ENCODE measurements at places on chromosomes 2 and 18.

DNA sequence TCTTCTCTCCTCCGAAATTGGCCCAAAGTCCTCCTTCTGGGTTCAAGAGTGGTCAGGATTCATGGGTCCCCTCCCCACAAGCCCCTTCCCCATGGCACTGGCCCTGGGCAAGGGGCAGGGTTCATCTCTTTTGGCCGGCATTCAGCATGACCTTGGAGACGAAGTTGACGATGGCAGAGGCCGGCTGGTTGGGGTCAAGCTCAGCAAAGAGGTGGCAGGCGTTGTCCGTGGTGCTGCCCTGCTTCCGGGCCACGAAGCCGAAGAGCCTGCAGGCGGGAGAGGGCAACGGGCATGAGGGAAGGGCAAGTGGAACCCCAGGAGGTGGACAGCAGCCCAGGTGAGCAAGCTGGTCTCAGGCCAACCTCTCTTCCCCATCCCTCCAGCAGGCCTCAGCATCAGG is 198.5 kb downstream of the TNS1 start:
- DNase-seq, result no peak

- no peak for DNase-seq
Measured at GRCh38 chr18:26543373-26543772, 5.0 kb downstream of the KCTD1 start.

DNA sequence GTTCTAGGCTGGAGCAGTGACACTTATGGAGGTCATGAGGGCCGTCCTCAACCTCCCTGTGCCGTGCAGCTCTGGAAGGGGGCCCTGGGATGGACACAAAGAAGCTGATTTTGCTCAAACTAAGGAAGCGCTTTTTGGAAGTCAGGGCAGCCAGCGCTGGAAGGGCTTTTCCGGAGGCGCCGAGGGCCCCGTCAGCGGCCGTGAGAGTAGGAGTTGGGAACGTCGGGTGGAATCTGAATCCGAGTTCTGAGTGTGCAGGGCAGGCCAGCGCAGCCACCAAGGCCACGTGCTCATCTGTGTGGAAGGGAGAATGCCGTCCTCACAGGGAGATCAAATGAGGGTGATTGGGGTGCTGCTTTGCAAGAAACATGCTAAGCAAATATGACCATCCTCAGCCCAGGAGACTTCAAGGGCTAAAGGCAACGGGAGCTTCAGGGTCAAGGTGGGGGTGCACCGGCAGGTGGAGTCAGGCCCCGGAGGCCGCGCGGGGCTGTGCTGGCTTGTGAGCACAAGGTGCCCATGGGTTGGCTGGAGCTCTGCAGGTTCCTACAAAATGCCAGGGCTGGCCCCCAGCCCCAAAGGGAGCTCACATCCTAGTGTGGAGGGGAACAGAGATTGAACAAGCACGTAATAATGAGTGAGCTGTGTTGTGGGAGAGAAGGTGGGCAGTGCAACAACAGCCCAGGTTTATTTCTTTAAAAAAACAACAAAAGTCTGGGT is 70.4 kb upstream of the HPCAL1 start:
- no peak for DNase-seq

- no peak for DNase-seq
Measured at GRCh38 chr18:43627848-43628530, 350.7 kb upstream of the SYT4 start.

DNA sequence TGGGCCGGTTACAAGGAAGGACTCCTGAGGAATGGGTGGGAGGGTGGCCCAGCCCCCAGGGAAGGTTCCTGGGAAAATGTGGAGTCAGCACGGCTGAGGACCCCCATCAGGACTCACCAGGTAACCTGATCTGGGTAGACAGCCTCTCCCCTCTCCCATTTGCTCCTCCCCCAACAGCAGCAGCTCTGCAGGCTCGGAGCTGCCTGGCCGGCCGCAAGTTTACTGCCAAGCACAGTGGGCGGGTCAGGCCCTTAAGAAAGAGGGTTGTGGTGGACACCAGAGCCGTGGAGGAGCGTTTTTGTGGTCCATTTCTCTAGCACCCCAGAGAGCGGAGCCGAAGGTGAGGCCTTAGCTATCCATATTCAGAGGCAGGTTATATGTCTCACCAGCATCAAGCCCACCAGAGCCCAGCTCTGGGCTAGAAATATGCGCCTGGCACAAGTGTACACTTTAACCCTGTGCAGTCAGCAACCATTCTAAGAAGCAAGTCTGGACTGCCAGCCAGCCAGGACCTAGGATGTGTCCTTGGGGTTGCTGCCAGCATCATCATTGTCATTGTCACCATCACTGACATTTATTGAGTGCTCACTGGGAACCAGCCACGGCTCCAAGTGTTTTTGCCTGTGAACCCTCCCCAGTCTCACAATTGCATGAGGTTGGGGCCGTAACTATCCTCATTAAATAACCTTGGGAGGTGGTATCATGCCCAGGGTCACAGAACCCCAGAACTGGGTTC is 190.1 kb downstream of the KLHL29 start:
- DNase-seq, result no peak

DNA sequence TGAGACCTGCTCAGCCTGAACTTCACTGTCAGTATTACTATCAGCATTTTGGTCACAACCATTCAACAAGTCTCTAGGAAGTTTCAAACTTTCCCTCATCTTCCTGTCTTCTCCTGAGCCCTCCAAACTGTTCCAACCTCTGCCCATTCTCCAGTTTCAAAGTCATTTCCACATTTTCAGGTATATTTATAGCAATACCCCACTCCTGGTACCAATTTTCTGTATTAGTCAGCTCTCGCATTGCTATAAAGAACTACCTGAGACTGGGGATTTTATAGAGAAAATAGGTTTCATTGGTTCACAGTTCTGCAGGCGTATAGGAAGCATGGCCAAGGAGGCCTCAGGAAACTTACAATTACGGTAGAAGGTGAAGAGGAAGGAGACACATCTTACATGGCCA is 27.3 kb downstream of the KCNF1 start:
- no peak for DNase-seq

GRCh38 chr2:196963961-196964360 is 37.5 kb upstream of the PGAP1 start:
- DNase-seq, result peak; percentile 50

- peak; percentile 77 for DNase-seq
Measured at GRCh38 chr18:48073211-48073930, 142.9 kb upstream of the SMAD2 start.

GRCh38 chr2:129768485-129769184 is 210.8 kb upstream of the RAB6C start:
- no peak for DNase-seq

GRCh38 chr2:47601568-47601967 is 181.4 kb upstream of the MSH6 start:
- DNase-seq, result no peak

DNA sequence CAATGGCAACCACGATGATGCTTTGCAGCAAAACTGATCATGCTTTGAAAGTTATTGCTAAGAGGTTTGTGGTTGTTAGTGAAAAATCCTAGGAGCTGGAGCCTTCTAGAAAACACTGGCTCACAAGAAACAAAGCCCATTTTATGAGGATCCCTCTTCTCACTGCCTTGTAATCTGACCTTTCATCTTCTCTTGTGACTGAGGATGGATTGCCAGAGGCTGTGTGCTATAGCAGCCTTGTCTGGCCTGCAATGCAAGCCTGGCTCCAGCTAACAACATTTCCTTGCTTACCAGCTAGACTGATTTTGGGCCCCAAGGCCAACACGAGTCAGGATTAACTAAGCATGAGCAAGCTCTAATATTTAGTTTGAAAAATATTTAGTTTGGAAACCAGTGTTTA is 13.1 kb downstream of the PIEZO2 start:
- no peak for DNase-seq

- DNase-seq, result no peak
Measured at GRCh38 chr2:128307595-128307994, 11.1 kb downstream of the HS6ST1 start.

GRCh38 chr18:683531-683930 is 26.1 kb downstream of the TYMS start:
- no peak for DNase-seq

GRCh38 chr18:79782566-79783308 is 15.0 kb upstream of the KCNG2 start:
- DNase-seq, result no peak

GRCh38 chr2:134146620-134147019 is 107.3 kb upstream of the MGAT5 start:
- peak; percentile 79 for DNase-seq

- DNase-seq, result no peak
Measured at GRCh38 chr2:132477962-132478361, 61.4 kb downstream of the GPR39 start.

GRCh38 chr2:128444121-128444771 is 125.6 kb upstream of the HS6ST1 start:
- no peak for DNase-seq

GRCh38 chr2:178263159-178263860 is 69.0 kb downstream of the OSBPL6 start:
- DNase-seq, result no peak

DNA sequence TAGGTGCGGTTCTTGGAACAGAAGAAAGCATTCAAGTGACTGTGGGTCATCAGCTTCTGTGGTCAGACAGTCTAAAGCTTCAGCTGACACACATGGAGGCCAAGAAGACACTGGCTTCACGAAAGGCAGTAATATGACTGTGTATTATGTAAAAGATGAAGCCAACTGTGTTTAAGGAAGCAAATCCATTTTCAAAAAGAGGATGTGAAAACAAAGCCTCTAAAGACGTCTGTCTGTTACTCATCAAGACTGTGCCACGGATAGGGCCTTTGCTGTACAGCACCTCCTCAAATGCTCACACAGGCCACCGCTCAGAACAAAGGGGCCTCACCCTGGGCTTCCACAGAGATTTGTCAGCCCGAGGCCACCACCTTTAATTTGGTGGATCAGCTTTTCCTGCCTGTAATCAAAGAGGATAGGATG is 21.1 kb upstream of the TMEM163 start:
- peak; percentile 55 for DNase-seq

DNA sequence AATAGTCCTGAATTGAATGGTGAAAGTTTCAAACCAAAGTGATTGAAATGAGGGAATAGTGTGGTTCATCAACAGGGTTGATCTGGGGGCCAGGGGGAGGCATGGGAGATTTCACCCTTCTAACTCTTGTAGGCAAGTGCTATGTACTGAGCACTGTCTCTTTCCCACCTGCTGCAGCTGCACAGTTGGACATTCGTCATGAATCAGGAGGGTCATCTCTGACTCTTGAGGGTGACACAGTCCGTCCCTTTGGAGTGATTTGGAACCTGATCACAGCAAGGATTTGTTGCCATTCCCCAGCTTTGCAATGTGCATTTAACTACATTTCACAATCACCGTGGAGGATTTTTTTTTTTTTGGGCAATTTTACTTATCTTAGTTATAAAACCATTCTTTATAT is 224.6 kb downstream of the PHLPP1 start:
- DNase-seq, result no peak

DNA sequence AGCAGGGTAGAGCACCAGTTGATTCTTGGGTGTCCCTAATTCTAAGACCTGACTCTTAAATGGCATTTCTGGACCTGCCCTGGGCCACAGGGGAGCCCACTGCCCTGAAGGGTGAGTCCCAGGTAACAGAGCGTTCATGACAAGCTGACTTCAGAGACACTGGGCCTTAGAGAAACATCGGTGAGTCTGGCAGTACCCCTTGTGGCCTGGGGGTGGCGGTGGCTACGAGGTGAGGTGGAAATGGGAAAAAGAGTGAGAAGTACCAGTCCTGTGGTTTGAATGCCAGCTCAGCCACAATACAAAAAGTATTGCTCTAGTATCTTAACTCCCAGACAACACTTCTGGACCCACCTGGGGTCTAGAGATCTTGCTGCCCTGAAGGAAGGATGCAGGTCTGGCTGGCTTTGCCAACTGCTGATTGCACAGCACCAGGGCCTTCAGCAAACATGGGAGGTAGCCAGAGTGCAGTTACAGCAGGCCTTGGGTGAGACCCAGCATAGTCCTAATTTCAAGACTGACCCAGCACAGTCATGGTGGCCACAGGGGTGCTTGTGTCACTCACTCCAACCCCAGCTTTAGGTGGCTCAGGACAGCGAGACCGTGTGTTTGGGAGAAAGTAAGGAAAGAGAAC is 44.5 kb downstream of the USP34 start:
- DNase-seq, result peak; percentile 67

- DNase-seq, result peak; percentile 49
Measured at GRCh38 chr2:211035548-211036185, 479.3 kb downstream of the CPS1 start.

DNA sequence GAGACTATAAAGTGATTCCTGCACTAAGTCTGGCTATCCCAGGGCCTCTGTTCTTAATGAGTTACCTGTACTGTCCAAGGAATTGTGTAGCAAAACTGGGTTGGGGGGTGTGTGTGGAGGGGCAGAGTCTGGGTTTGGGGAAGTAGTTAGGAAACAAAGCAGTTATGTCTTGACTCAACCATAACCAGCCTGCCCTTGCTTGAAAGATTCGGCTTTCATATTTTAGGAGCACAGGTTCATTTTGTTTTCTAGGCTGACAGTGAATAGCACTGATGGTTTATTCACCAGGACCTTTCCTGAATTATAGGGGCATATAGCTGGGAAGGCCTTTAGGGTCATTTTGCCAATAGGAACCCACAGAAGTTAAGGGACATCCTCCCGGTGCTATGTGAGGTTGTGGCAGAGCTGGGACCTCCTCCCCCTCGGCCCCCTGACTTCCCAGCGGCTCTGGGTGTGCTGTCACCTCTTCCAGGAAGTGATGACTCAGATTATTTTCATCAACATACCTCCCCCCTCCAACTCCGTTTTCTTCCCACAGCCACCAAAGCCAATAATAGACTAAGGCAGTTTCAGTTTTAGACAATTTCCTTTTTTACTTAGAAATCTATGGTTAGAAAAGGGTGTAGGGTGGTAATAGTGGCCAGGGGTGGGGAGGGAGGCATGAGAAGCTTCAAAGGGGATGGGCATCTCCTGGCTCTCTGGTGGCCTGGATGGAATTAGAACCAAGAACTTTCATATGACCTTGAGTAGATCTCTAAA is 44.8 kb downstream of the SETBP1 start:
- peak; percentile 53 for DNase-seq

DNA sequence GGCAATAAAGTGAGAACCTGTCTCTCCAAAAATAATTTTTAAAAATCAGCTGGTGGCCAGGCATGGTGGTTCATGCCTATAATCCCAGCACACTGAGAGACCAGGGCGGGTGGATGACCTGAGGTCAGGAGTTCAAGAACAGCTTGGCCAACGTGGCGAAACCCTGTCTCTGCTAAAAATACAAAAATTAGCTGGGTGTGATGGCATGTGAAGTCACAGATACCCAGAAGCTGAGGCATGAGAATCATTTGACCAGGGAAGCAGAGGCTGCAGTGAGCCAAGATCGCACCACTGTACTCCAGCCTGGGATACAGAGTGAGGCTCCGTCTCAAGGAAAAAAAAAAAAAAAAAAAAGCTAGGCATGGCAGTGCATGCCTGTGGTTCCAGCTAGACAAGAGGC is 7.4 kb upstream of the GPR75 start:
- DNase-seq, result no peak

DNA sequence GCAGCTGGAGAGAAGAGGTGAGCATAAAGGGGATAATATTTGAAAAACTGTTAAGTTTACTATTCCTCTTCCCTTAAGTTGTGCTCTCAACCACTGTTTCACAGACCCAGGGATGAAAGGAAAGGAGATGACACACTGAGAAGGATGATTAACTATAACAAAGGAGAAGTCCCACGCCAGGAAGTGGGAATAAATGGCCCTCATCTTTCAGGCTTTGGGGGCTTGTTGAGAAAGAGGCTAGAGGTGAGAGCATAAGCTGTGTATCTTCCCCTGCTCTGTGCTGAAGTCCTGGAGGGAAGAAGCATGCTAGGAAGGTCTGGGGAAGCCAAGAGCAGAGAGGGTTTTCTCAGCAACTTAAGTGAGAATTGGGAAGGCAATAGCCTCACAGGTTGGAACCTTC is 399.1 kb upstream of the ATP5MC3 start:
- no peak for DNase-seq

All from epithelial cell of esophagus (primary cell).